ENCODE measurements at places on chromosomes 3 and 15.

- DNase-seq: no peak
These were observed 24.3 kb downstream of the LRRC2 start for GRCh38 chr3:46541835-46542234.

DNA sequence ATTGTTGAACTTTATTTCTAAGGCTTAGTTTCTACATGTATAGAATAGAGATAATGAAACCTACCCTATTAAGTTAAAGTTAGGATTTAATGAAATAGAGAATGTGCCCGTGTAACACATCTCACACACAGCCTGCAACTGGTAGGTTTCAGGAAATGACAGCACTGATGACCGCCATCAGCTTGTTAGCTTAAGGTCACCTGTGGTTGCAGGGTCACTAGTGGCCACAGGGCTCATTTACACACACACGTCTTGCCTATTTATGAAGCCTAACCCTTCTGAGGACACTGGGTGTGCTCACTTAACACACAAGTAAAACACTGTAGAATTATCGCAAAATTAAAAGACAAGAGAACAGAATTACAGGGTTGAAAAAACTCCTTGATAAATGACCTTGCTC, 20.1 kb downstream of the CHRM5 start:
- DNase-seq: no peak

DNA sequence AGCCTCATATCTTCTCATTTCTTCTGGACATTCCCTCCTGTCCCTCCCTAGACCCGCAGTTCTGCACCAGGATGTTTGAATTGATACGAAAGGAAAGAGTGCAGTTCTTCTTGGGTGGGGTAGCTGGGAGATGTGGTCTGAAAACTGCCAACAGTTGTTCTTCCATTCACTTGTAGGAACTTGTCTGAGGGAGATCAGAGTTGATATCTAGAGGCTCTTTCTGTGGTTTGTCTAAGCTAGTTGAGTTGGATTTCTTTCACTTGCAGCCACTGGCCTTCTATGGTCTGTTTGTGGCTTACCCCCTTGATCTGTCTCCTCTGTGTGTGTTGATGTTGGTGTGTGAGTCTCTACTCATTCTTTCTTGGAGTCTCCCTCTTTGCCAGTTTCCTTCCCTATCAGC, 42.5 kb upstream of the PIK3CB start:
- no peak for DNase-seq

DNA sequence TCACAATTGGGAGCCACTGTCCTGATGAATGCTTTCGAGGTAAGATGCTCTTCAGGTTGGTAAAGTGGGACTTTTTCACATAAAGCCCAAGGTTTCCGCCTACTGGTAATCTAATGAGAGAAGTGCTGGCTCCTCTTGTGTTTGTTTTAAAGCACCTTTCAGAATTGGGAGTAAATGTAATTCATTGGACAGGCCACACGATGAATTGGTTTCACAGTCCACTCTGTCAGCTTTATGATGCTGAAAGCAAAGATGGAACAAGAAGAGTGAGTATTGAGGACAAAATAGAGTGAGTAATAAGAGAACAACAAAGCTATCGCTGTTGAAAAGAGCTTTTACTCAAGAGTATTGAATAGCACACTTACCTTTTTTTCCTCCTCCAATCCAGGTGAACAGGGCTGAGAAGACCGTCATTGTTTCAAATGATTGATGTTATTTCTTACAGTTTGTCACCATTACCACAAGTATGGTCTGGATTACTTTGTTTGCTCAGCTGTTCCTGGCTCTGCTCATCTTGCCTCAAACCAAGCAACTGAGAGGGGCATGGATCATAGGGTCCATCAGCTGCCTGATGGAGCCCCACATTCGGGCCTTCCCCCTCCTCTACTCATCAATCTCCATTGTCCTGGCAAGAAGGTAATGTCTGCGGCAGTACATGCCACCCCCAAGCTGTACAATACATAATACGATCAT, 136.1 kb upstream of the CNTN4 start:
- DNase-seq: no peak

- no peak for DNase-seq
These were observed 109.3 kb upstream of the FOXB1 start for GRCh38 chr15:59894835-59895234.

GRCh38 chr15:31049111-31049510, 52.4 kb downstream of the TRPM1 start:
- no peak for DNase-seq

GRCh38 chr3:8491271-8492144, 10.1 kb upstream of the LMCD1 start:
- no peak for DNase-seq

DNA sequence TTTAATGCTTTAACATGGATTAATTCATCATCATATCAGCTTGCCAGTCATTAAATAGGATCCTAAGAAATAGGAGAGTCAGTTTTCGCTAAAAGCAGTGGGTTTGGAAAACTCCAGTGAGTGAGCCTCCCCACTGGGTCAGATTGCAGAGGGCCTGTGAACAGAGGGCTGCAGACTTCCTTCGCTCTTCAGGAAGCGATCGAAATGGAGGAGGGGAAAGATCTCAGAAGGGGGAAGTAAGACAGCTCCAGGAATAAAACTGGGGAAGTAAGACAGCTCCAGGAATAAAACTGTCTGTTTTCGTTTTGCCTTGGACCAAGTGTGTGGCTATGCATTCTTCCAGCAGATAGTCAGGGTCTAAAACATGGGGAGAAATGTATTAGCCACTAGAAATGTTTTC, 124.8 kb upstream of the C15orf61 start:
- DNase-seq: no peak

Data from activated naive CD8-positive, alpha-beta T cell treated with anti-CD3 and anti-CD28 coated beads, Interleukin-2, amount 50 U/mL, for 24 hours (primary cell).